Activated naive CD8-positive, alpha-beta T cell treated with anti-CD3 and anti-CD28 coated beads, Interleukin-2, amount 10 ng/mL, durations not matched to agents 7 days and 5 days (primary cell): ENCODE measurements at places on chromosomes 4 and X.

DNA sequence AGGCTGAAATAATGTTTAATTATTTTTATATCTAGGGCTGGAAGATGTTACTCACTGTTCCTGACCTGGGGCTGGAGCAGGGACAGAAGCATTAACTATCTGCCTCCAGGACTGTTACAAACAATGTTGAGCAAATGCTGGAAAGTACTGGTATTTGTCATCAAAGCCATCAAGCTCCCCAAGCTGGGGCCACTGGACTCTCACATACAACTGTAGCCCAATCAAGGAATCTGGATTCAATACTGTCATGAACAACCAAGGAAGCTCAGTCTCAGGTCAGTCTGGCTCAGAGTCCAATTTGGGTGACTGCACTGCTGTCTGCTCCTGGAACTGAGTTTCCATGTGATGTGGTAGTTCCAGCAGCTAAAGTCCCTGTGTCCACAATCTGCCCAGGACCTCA is 50.4 kb downstream of the APOO start:
- DNase-seq = no peak

GRCh38 chrX:43566170-43566569 is 89.9 kb upstream of the MAOA start:
- DNase-seq = no peak

DNA sequence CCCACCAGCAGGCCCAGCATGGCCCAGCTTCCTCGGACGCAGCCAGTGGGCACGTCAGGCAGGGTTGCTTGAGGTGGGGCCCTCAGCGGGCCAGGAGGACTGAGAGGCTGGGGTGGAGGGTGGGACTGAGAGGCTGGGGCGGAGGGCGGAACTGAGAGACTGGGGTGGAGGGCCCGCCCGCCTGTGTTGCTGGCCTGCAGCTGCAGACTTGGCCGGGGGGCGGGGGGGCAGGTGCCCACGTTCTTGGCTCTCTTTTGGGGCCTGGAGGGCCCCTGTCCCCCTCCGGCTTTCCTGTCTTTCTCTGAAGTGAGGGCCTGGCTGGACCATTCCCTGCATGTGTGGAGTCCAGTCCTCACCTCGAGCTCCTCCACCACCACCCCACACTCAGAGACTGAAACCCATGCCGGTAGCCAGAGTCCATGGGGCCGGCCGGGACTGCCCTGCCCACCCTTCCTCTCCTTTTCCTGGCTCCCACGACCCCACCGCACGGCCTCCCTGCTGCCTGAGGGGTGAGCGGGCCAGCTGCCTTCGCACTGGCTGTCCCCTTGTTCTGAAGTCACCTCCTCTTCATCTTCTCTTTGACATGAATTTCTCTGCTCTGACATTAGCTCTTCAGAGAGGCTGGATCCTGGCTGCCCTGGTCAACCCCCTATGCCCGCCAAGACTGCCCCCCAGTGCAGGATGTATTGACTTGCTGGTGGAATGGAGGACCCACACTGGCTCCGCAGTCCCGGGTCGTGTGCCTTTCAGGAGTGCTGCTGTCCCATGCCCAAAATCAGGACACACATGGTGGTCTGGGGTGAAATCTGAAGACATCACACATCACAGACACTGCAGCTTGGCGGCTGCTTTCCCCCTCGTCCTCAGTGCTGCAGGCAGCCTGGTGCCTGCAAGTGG is 10.1 kb upstream of the NKX1-1 start:
- DNase-seq = no peak

DNA sequence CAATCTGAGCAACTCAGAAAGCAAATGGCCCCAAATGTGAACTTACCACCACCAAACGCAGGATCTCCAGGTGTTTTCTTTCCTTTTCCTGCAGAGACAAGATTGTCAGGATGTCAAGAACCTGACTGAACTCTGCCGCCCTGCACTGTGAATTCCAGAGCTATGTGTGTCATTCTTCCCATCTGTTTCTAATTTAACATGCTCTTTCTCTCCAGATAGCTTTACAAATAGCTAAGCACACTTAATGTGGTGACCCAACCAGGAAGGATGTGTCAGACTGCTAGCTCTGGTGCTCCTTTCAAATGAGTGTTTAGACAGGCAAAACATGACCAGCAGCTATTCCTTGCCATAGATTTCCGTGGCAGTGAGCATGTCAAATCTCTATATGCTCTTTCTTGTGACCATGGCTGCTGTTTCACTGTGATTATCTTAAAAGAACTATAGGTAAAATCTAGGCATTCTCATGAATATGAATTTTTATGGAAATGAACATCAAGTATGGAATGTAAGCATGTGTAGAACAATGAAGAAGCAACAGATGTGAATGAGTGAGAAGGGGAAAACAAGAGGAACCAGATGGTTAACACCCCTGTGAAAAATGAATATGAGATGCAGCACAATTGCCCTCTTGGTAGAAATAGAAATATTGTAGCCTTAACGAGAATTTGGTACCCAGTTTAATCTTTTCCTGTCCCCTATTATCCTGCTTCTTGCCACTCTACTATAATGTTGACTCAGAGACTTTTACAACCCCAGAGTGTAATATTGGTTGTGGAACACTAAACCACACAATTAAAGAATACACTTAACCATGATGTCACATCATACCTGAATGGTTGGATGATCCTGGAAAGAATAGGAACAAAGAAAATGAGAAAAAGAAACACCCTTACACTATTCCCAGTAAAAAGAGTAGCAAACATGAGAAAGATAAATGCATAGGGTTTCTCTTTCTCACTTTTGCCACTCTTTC is 247.8 kb upstream of the DKK2 start:
- no peak for DNase-seq

DNA sequence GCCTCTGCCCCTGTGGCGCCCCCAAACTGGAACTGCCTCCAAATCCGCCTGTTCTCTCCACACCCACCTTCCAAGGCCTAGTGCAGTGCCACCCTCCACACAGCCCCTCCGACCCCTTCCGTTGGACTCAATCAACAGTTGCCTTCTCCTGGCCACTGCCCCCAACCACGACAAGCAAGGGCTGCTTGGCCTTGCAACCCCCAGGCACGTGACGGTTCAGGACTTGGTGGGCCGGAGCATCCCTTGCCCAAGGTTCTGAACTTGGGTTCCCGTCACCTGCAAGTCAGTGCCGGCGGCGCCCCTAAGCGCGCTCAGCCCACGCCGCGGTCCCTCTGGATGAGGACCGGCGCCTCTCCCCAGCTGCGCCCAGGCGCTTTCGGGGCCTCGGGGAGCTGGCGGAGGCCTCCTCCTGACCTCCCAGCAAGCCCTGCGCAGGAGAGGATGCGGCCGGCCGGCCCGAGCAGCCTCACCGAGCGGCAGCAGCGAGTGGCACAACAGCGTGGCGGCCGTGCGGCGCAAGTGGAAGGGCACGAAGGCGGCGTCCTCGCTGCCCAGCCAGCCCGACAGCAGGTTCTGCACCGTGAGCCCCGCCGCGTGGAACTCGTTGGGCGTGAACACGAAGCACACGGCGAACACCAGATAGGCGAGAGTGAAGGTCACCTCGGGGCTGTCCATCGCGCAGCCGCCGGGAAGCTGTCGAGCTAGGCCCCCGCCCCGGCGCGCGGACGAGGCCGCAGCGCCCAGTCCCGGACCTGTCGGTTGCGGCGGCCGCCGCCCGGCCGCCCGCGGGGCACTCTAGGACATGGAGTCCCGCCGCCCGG is 750 bp downstream of the TMEM129 start:
- DNase-seq = peak; percentile 76

DNA sequence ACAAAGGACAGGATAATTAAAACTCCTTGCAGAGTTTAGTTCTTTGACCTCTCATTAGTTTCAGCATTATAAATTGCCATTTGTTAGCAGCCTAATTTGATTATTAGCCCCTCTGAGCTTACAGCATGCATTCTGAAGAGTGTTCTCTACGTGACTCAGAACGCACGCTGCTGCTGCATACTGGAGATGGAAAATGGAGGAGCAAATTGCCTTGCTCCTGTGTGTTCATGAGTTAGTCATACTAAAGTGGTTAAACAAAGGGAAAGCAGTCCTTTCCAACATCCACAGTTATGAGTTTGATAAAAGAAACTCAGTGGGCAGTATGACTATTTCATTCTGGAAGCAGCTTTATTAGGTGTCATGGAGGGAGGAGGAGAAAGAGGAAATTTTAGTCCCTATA is 922.5 kb downstream of the RPA4 start:
- no peak for DNase-seq

GRCh38 chr4:169335331-169335730 is 64.6 kb upstream of the SH3RF1 start:
- no peak for DNase-seq

GRCh38 chr4:165656829-165657490 is 216.1 kb upstream of the TLL1 start:
- no peak for DNase-seq

GRCh38 chrX:132266583-132267355 is 47.5 kb upstream of the RAP2C start:
- no peak for DNase-seq

GRCh38 chrX:132638313-132638712 is 149.5 kb upstream of the MBNL3 start:
- DNase-seq = no peak

GRCh38 chrX:21374163-21374993 is at the start of gene CNKSR2:
CNKSR2 (plus strand) TSS chrX:21374418; CDS start chrX:21374898, 480 bp downstream.
- peak; percentile 78 for DNase-seq

GRCh38 chr4:40185830-40186664 is 10.8 kb upstream of the RHOH start:
- DNase-seq = no peak

- no peak for DNase-seq
Measured at GRCh38 chrX:39214387-39215126, 413.3 kb downstream of the MID1IP1 start.

DNA sequence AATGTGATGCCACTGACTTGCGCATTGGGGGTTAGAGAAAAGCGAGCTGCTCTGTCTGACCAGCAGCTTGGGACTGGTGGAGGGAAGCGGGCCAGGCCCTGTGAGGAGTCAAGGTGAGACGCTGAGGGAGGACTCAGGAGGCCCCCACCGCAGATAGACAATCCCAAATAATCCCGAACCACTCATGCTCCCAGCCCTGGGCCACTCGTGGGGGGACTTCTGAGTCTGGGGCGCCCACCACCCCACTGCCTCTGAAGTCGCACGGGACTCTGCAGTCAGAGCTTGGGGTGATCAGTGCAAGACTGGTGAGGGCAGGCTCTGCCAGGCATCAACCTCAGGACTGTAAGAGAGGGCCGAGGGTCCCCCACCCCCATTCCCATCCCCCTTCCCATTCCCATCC is 6.9 kb downstream of the MAGEA4 start:
- DNase-seq = no peak

GRCh38 chr4:165308166-165308565 is 19.3 kb upstream of the MSMO1 start:
- no peak for DNase-seq

DNA sequence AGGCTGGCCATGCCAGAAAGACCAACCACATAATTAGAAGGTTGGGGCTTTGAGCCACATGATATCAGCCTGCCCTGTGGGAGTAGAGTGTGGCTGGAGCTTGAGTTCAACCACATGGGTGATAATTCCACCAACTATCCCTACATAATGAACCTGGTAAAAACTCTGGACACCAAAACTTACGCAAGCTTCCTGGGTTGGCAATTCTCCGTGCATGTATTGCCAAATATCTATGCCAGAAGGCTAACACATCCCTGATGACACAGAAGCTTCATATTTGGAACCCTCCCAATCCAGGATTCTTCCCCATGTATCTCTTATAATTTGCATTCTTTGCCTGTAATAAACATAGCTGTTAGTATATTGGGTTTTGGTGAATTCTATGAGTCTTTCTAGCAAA is 68.2 kb downstream of the FUNDC1 start:
- DNase-seq = no peak
